Suppressor macrophage (primary cell): ENCODE measurements at places on chromosomes 2 and 18.

GRCh38 chr18:9095297-9096006 lies 7.0 kb upstream of the NDUFV2 start:
- peak; percentile 76 for DNase-seq

DNA sequence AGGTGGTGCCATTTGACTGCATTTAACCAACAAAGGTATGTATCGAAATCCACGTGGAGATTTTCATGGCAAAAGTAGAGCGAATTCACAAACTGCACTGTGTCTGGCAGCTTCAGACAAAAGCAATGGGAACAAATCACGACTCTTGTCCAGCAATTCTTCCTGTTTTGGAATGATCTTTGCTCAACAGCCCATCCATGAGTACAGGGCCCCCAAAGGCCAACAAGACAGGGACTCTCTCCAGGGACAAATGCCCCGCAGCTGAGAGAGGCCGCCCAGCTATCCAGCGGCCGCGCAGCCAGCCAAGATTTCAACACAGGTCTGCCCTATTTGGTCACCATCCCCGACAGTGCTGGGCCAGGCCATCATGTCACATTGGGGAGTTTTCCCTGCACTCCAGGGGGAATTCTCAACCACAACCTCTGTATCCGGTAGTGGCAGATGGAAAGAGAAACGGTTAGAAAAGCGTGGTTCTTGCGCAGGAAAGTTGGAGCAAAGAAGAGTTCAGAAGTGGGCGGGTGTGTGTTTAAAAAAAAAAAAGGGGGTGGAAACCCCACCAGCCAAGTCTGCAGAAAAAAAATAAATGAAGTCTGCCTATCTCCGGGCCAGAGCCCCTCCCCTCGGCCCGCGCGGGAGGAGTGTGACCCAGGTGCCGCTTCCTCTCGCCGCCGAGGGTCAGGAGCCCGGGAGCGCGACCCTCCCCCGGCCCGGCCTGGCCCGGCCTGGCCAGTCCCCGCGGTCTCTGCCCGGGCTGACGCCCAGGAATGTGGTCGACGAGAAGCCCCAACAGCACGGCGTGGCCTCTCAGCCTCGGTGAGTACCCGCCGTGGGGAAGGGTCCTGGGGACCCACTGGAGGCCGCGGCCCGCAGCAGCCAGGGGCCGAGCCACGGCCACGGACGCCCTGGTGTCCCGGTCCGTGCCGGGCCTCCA lies at the start of gene GYPC:
Gene GYPC, plus strand, starts transcription at position 659 of the 931 bp plus-strand sequence. Its CDS starts 106 bp downstream, at position 765.
- peak; percentile 84 for DNase-seq

- DNase-seq: no peak
These were observed 33.0 kb upstream of the GREB1 start for GRCh38 chr2:11500702-11501303.

GRCh38 chr2:214807653-214808052 lies 1.8 kb downstream of the BARD1 start:
- no peak for DNase-seq

DNA sequence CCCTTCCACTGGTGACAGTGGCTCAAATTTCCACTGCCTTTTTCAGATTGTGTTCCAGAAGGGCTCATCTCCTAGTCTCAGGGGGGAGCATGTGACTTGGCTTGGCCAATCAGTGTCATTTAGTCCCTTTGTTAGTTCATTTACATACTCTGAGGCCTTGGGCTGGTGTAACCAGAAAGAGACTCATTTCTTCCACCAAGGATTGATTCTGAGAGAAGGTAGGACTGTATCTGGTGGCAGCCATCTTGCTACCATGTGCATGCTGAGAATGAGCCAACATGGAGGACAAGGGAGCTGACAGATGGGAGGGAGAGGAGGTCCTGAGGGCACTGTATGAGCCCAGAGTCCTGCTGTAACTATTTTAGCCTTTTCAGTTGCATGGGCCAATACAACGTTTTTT lies 191.7 kb downstream of the THSD7B start:
- no peak for DNase-seq

DNA sequence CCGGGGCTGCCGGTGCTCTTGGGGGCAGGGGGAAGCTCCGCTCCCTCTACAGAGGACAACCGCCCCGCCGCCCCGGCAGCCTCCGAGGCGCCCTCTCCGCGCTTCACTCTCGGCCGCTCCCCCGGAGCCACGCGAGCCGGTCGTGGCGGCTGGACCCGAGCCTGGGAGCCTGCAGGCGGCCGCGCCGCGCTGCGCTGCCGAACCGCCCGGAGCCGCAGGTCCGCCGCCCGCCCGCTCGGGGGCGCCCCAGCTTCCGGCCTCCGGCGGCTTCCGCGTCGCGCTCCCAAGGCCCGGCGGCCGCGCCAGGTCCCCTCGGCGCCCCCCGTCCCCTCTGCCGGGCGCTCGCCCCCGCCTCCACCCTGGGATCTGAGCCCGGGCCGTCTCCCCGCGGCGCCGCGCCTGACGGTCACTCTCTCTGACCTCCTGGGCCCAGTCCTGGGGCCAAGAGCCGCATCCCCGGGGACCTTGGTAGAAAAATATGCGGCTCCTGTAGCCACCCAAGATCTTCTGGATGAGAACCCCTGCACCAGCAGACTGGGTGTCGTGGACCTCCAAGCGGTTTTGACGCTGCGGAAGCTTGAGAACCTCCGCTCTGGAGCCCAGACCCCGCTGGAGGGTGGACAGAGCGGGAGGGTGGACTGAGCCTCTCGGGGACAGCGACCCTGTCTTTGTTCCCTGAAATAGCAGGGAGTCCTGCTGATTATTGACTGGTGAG lies 44.3 kb downstream of the SERTAD2 start:
- peak; percentile 82 for DNase-seq

DNA sequence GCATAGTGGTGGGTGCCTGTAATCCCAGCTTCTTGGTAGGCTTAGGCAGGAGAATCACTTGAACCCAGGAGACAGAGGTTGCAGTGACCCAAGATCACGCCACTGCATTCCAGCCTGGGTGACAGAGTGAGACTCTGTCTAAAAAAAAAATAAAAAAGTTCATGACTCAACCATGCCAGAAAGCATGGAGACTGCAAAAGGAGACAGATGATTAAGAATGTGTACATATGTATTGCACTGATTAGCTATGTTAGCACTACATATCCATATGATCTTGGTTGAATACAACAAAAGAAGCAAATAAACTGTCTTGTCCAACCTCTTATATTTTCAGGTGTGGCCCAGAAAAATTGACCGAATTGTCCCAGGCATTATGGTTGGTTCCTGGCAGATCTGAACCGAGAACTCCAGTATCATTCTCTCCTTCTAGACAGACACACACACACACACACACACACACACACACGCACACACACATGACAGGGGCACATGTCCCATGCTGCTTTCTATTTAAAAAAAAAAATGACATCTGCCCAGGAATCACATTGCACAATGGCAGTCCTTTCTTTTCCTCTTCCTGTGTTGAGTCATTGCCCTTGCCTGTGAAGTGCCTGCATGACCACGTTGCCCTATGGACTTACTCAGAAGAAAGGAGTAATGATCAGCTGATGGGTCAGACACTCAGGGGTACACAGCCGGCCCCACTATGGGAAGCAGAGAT lies 65.6 kb downstream of the MYCN start:
- peak; percentile 94 for DNase-seq

DNA sequence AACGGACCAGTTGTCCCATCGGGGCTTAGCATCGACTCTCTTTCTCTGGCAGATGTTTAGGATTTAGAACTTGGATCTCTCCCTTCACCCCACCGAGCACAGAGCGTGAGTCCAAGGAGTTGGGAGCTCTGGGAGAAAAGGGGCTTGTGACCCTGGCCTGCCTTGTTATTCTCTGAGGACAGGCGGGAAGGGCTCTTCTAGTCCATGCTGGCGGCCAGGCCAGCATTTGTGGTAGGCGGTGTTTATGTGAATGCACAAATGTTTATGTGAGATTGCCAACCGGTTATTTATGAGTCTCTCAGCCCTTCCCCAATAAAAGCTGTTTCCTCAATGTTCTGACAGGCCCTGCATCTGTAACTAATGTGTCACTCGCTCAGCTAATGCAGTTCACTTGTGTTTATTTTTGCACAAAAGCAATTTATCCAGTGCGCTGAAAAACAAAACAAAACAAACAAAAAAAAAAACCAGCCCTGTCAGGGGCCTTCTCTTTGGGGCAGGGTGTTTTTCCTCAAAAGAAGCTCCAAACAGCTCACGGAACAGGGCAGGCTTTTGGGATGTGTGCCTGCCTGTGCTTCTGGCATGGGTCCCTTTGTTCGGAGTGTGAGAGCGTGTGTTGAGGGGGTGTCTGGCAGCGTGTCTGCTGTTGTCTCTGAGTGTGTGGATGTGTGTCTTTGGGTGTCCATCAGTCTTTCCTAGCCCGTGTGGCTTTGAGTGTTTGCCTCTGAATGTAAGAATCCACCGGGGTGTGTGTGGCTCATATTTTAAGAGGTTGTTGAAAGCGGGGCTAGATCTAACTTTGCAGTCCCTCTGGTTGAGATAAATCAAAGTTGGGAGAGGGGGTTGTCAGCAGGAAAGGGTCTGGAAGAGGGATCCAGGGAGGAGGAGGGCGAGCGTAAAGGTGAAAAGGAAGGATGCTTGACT lies 52.8 kb upstream of the HAAO start:
- no peak for DNase-seq
